ENCODE measurements at places on chromosomes 3 and 15.

GRCh38 chr3:141311170-141311495 is 57.2 kb upstream of the ZBTB38 start:
- no peak for DNase-seq

DNA sequence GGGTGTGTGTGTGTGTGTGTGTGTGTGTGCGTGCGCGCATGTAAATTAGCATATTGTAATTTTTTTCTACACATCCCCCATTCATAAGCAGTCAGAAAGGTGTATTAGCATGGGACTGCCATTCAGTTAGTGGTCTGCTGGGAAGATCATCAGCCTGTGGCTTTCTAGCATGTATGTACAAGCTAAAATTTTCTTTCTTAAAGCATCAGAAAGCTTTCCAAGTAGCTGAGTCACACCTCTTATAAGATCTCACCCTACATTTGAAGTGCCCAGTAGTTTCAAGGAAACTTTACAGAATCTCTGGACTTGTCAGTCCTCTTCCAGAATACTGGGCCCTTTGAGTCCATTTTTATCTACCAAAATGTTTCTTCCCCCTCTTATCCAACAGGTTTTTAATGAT is 411.4 kb upstream of the TPRG1 start:
- no peak for DNase-seq

DNA sequence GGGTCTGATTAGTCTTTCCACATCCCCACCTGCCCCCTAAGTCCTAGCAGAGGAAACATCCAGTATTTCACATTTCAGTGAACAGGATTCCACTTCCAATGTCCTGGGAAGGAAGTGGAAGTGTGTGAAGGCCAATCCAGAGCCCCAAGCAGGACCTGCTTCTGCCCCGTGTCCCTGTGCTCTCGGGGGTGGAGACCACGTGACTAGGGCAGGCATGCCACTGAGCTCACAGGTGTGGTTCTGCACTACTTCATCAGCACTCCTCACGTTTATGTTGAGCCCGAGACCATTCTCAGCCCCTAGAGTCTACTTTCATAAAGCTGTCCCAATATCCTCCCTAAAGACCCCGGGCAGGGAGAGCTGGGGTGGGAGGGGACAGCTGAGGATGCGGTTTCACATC is 84.3 kb downstream of the RAB11A start:
- no peak for DNase-seq

GRCh38 chr3:126187920-126188319 is 7.5 kb upstream of the ALDH1L1 start:
- DNase-seq, result no peak

DNA sequence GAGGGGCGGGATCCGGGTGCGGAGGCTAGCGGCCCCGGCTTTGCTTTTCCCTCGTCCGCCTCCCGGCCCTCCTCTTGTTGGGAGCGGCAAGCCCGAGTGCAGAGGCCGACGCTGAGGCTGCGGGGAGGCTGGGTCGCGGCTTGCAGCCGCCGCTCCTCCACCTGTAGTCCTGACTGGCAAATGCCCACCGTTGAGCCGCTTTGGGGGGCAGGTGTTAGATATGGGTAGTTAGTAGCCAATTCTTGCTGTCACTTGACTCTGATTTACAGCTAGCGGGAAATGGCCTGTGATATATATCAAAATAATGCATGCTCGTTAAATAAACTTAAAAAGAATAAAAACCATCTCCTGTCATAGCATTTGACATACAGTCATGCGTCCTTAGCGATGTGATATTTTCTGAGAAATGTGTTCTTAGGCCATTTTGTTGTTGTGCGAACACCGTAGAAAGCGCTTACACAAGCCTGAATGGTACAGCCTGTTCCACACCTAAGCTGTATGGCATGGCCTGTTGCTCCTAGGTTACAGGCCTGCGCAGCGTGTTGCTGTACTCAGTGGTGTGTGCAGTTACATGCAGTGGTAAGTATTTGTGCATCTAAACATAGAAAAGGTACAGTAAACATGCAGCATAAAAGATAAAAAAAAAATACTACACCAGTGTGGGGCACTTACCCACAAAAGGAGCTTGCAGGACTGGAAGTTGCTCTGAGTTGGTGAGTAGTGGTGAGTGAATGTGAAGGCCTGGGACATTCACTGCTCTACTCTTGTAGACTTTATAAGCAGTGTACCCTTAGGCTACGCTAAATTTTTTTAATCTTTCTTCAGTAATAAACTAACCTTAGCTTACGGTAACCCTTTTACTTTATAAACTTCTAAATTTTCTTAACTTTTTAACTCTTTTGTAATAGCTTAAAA is 873 bp downstream of the CAPN7 start:
- DNase-seq, result no peak

DNA sequence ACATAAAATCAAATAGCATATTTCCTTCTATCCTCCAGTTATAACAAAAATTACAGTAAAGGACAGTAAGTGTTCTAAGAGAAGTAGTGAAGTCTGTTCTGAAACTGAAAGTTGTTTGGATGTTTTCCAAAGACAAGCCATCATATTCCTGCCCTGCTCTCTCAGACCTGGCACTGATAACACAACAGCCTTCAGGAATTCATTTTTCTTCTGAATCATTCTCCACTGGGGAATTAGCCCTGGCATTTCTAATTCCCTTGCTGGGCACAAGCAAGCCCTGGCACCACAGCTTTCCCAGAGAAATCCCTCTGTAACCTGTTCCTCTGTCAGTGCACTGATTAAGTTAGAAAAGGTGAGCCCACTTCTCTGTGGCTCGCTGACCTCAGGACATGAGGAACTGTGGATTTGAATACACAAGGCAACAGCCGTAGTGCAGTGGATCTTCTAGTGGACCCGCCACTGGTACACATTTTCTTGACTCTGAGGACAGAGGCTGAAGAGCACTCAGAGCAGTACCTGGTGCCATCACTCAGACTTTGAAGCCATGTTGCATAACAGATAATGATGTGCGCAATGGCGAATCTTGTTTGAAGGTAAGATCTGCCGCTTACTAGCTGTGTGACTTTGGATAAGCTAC is 61.6 kb downstream of the WWTR1 start:
- no peak for DNase-seq

DNA sequence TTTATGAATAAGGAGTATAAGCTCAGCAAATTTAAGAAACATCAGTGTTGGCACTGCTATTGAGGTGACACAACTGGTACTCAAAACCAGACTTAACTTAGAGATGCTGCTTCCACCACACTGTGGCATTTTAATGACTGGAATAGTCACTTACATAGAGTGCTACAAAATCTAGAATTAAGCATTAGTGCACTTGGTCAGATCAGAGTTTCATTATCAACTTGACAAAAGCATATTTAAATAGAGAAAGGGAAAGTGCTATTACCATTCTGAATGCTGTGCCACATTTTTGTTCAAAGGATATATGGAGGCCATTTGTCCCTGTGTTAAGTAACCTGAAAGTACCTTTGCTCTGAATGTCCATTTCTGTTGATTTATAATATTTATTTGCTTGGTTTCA is 800.7 kb upstream of the ALCAM start:
- DNase-seq, result no peak

DNA sequence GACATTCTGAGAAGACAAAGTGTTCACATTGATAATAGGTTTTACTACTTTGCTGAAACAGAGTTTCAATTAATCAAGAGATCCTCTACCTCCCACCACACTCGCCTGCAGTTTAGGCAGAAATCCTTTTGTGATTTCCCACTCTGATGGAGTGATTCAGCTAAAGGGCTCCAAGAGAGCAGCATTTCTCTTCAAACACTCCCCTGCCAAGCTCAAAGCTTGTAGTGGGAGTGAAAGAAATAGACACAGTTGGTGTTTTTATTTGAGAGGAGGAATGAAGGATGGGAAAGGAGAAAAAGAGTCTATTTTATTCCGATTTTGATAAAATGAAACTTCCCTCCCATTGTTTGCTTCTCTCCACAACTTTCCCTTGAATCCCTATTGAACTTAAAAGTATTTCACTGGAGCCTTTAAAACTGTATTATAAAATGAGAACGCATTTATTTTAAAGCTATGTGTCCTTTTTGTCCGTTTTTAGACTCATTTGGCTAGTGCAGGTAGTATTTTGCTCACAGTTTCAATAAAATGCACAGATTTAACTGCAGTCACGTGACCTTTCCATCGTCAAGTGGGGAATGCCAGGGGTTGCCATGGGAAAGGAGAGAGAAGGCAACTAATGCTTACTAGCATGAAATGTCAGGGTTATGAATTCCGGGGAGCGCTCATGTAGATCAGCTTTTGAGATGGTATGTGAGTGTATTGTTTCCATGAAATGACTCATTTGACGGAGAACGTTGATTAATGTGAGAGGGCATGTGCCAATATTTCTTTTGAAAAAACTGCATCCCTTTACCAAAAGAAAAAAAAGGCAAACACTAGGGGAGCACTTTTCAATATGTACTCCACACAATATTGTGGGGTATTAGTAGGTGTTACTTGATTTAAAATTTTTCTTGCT is 7.7 kb upstream of the OSBPL11 start:
- DNase-seq, result no peak

DNA sequence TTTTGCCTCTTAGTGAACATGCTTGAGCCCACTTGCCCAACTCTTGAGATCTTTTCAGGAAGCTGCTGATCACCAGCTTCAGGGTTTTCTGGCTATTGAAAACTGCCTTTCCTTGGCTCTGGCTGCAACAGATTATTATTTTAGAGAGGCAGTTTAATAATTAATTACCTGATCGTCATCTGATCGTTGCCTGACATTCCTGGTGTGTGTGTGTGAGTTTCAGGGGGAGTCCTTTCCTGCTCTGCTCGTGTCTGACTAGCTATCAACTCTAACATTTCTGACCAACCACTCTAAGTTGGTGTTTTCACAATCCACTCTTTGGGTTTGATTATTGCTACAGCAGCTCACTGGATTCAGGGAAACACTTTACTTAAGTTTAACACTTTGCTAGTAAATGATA is 84.3 kb upstream of the SPATA16 start:
- no peak for DNase-seq

DNA sequence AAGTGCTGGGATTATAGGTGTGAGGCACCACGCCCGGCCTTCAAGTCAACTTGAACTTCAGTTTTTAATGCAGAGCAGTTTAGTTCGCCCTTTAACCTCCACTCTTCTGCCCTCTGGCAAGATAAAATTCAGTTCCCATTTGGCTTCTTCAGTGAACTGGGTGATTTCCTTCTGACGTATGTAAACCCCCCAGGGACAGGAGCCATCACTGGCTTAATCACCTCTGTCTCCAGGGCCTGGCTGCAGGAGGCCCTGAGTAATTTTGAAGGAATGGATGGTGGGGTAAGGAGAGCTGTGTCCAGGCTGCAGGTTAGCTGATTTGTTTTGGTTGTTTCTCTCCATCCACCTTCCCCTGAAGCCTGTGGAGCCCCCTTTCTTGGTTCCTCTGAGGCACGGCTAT is 11.9 kb downstream of the MCM2 start:
- no peak for DNase-seq

GRCh38 chr15:26372706-26373105 is 400.2 kb downstream of the GABRB3 start:
- no peak for DNase-seq

- no peak for DNase-seq
Measured at GRCh38 chr15:69502470-69503045, 49.9 kb downstream of the RPLP1 start.

- no peak for DNase-seq
Measured at GRCh38 chr3:149152420-149152819, 23.0 kb downstream of the HPS3 start.

DNA sequence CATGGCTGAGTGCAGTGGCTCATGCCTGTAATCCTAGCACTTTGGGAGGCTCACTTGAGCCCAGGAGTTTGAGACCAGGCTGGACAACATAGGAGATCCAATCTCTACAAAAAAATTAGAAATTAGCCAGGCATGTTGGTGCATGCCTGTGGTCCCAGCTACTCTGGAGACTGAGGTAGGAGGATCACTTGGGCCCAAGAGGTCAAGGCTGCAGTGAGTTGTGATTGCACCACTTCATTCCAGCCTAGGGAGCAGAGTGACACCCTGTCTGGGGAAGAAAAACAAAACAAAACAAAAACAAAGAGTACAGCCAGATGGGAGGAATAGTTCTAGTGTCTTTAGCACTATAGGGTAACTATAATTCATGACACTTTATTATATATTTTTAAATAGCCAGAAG is 26.2 kb upstream of the COMMD4 start:
- DNase-seq, result no peak

- DNase-seq, result peak; percentile 13
Measured at GRCh38 chr3:10026084-10026890, at the start of gene FANCD2. TSS of gene FANCD2 (plus strand) at chr3:10026437. CDS start at chr3:10028658, 2,221 bp downstream.

GRCh38 chr3:177754508-177754921 is 557.2 kb upstream of the TBL1XR1 start:
- DNase-seq, result no peak

DNA sequence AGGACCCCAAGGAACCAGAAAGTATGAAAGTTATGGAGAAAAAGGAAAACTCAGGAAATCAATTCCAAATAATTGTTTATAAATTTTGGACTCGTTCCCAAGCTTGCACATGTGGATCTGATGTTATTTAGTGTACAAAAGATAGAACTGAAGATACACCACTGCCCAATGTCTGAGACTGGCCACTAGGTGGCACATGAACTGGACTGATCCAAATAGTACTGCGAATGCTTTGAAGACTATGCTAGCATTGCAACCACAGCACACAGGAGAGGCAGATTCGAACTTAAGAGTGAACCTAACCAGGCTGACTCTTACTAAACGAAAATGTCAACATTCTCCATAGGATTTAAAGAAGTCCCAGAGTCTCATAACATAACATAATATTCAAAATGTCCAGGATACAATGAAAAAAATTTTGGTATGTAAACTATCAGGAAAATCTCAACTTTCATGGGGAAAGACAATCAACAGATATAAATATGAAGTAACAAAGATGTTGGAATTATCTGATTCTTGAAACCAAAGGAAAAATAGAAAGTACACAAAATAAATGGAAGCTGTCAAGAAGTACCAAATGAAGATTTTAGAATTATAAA is 596.7 kb downstream of the FGF12 start:
- no peak for DNase-seq

- DNase-seq, result no peak
Measured at GRCh38 chr15:58515807-58516206, 84.0 kb downstream of the LIPC start.

DNA sequence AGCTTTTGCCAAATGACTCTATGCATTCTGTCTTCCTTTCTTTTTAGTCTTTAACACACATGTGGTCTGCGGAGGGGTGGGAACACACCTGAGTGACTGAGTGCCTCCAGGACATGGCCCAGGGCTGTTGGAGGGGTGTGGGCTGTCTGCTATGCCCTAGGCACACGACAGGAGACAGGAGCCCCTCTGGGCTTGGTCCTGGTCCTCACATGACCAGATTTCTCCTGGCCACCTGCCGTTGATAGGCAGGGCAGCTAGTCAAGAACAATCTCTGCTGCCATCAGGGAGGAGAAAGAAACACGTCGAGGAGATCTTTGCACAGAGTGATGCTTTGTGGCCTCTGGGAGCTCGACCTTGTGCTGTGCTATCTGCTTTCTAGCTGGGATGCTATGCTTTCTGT is 176.6 kb downstream of the KLF13 start:
- no peak for DNase-seq

DNA sequence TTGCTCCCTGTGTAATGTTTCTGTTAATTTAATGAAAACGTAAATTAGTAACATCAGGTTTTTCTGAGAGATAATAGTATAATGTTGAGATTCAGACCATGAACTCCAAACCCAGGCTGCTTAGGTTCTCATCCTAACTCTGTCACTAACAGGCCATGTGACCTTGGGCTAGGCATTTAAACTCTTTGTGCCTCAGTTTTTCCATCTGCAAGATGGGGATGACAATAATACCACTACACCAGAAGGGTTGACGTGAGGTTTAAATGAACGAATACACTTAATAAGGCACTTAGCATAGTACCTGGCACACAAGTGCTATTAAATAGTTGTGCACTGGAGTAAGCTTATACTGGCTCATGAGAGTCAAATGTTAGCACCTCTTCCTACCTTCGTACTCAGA is 370.8 kb downstream of the MAGI1 start:
- no peak for DNase-seq
